HS-5 (cell line): ENCODE measurements at places on chromosomes 16 and 17.

DNA sequence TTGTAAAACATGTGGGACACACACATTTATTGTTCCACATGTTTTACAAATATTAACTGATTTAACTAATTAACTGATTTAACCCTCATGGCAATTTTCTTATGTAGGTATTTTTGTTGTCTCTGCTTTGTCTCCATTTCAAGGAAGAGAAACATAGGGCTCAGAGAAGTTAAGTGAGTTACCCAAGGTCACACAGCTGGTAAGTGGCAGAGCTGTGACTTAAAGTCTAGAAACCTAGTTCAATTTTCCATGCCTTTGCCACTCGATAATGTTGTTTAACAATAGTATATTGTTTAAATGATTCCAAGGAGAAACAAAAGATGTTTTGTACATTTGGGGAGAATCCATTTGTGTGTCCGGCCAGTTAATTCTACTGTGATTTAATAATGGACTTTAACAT is 284.1 kb upstream of the CDH5 start:
- no peak for DNase-seq

GRCh38 chr16:2799859-2800226 is 1.6 kb downstream of the PRSS41 start:
- DNase-seq = no peak

GRCh38 chr17:83085103-83085502 is 5.7 kb downstream of the METRNL start:
- DNase-seq = no peak

- no peak for DNase-seq
These were observed 83.6 kb downstream of the RGS9 start for GRCh38 chr17:65220732-65221131.

DNA sequence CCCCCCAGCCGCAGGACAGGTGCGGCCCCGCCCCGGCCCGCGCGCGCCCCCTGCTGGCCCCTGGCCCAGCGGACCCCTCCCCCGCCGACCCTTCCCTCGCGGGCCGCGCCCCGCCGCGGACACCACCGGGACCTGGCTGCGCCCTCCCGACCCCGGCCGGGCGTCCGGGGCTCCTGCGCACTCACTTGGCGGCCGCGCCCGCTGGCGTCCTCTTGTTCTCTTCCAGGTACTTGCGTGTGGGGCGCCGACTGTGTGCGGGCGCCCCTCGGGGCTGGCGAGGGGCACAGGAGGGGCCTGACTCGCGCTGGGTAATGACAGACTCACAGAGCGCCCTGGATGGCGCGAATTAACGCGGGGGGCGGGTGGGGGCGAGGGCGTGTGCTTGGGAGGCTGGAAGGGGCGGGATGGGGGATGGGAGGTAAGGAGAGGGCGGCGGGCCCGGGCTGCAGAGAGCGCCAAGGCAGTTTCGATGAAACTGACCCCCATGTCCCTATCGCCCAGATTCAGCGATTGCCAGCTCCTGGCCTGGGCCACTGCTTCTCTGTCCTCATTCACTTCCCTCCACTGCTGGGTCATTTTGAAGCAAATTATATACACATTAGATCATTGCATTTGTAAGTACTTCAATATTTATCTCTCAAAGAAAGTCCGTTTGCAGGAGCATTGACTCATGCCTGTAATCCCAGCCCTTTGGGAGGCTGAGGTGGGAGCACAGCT is 445 bp upstream of the DBNDD1 start:
- no peak for DNase-seq

DNA sequence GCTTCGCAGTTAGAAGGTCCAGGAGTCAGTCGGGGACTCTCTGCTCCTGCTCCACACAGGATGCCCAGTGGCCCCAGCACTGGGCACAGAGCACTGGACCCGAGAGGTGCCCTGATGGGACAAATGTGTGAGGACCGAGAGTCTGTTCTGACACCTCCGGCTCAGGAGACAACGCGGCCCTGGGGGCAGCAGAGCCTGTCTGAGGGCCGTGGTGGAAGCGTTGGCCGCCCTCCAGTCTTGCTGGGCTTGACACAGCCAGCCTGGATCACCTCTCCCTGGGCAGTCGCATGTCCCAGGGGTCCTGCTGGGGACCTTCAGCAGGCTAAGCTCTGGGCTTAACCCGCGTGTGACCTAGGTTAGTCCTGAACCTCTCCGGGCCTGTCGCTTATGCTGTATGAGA is 23.1 kb downstream of the LGALS9 start:
- DNase-seq = no peak

GRCh38 chr17:50828508-50829170 is 6.7 kb upstream of the WFIKKN2 start:
- DNase-seq = no peak

DNA sequence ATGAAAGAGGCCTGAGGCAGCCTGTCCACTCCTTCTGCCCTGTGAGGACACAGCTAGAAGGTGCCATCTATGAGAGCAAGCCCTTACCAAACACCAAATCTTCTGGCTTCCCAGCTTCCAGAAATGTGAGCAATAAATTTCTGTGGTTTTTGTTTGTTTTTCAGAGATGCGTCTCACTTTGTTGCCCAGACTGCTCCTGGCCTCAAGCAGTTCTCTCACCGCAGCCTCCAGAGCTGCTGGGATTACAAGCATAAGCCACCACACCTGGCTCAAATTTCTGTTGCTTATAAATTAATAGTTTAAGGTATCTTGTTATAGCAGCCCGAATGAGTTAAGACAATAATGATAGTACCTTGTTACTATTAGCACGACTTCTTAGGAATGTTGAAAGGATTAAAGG is 12.5 kb upstream of the SLC16A11 start:
- DNase-seq = no peak

- no peak for DNase-seq
These were observed 44.2 kb downstream of the TRIM37 start for GRCh38 chr17:59062509-59062908.

DNA sequence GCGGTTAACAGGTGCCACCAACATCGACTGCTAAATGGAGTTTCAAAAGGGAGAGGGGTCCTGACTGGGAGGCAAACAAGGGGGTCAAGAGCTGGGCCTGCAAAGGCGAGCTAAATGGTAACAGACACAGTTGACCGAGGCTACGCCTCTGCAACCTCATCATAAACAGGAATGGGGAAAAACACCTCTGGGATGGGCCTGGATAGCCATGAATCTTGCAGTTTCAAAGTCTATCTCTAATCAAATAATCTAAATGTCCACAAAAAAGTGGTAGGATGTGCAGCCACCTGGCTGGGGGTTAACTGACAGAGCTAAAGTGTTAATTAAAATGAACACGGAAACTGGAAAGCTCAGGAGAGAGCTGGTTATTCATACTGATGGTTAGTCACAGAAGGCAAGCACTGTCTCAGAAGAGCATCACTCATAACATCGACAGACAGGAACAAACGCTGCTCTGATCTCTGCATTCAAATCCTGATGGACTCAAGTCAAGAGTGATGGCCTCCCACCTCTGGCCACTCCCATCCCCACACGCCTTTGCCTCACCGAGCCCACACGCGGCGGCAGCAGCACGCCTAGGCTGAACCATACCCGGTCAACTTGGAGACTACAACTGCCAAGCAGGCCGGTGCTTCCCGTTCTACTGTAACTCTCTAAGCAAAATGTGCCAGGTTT is 56.3 kb downstream of the CREBBP start:
- no peak for DNase-seq

GRCh38 chr16:47492036-47492427 is 30.9 kb downstream of the PHKB start:
- no peak for DNase-seq

GRCh38 chr17:45096141-45096540 is 35.0 kb downstream of the NMT1 start:
- DNase-seq = no peak

DNA sequence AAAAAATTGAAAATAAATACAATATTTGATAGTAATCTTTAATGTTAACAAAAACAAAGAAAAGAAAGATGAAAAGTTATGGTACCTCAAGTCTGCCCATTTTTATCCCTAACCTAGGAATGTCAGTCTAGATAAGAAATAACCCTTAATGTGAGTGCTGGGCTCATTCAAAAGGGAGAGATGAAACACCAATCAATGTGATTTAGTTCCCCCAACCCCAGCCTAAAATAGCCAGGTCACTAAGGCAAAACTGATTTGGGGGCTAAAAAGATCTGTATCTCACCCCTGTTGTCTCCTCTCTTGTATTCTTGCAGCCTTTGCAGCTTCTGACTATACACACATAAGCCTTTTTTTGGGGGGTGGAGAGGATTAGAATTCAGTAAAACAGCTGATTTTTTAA is 3.2 kb upstream of the IGF2BP1 start:
- no peak for DNase-seq

DNA sequence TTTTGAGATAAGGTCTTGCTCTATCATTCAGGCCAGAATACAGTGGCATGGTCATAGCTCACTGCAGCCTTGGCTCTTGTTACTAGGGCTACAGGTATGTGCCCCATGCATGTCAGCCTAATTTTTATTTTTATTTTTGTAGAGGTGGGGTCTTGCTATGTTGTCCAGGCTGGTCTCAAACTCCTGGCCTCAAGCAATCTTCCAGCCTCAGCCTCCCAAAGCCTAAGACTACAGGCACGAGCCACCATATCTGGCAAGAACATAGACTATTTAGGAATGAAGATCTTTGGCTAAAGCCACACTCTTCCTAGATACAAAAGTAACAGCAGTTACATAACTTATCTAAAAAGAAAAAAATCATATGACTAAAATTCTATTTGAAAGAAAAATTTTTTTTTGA is 15.6 kb upstream of the DDX19A start:
- DNase-seq = no peak

- DNase-seq = no peak
These were observed 447.0 kb downstream of the SOX9 start for GRCh38 chr17:72567774-72568173.

GRCh38 chr16:84788920-84789391 is 30.8 kb upstream of the CRISPLD2 start:
- DNase-seq = no peak

- no peak for DNase-seq
These were observed 1.3 kb upstream of the UNC45B start for GRCh38 chr17:35146214-35146833.
